Stimulated activated CD8-positive, alpha-beta memory T cell treated with anti-CD3 and anti-CD28 coated beads, Interleukin-2, amount 100 ng/mL, for 1 hour (primary cell): ENCODE measurements at places on chromosomes 5 and 9.

GRCh38 chr5:160452036-160452435, 30.4 kb downstream of the PTTG1 start:
- DNase-seq, result no peak

GRCh38 chr5:42553461-42553860, 130.2 kb downstream of the GHR start:
- no peak for DNase-seq

- DNase-seq, result no peak
These were observed 66.9 kb upstream of the FNIP1 start for GRCh38 chr5:131863700-131864099.

- no peak for DNase-seq
These were observed 84.6 kb upstream of the DNAH5 start for GRCh38 chr5:14028938-14029584.

DNA sequence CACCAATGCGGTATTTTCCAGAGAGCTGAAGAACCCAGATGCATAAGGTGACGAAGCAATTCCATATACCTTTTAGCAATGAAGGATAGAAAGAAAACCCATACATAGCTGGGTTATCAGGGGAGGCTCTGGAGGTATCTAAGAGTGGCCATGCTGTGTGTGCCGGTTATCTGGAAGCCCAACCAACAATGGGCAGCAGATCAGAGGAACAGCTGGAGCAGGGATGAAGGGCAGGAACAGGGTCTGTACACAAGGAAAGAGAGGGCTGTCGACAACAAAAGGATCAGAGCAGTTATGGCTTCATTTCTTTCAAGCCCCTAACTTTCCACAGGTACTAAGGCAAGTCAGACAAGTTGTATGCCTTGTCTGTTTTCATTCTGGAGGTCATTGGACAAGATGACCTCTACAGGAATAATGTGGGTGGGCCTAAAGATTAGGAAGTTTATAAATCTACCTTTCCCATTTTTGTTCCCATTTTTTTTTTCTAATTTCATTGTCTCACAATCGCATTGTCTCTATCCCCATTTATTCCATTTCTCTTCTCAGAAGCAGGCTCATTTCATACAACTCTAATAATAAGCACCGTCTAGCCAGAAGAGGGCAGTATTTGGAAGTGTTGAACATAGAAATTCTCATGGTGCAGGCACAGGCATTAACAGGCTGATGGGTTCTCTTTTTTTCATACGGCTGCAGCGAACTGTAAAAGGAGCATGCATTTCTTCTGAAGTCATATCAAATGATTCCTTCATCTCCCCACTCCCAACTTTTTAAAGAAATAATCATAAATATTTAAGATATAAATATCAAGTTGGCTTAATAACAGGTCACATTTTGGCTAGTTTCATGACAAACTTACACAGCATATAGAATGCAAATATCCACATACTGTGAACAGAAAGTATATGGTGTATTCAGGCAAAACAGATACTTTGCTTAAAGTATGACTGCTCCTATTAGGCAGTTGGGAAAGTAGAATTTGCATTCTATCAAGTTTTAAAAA, 63.5 kb downstream of the ZNF474 start:
- DNase-seq, result no peak

DNA sequence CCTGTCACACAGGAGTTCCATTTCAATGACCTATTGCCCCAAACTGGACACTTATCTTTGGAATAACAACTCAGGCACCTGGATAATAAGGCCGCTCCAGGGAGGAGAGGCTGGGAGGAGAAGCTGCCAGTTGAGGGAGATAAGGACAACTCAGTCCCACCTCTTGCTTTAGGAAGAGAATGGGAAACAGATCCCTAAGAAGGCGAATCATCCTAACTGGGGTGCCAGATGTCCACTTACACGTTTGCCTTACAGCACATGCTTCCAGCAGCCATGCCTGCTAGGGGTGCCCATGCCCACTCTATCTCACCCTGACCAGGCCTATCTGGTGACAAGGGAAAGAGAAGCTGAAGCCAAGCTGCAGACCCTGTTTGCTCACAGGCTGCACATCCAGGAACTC, 6.5 kb downstream of the HK3 start:
- no peak for DNase-seq

GRCh38 chr5:150544611-150545219, 36.8 kb downstream of the NDST1 start:
- peak; percentile 17 for DNase-seq

- no peak for DNase-seq
These were observed 33.3 kb downstream of the TLE1 start for GRCh38 chr9:81656004-81656403.

GRCh38 chr5:37892586-37892985, 52.7 kb upstream of the GDNF start:
- no peak for DNase-seq

GRCh38 chr9:37001459-37001858, 32.6 kb downstream of the PAX5 start:
- DNase-seq, result no peak

GRCh38 chr5:135457424-135458071, 5.4 kb upstream of the TIFAB start:
- peak; percentile 20 for DNase-seq

GRCh38 chr5:1763548-1763911, 36.1 kb downstream of the MRPL36 start:
- DNase-seq, result peak; percentile 7

- peak; percentile 8 for DNase-seq
These were observed 76.8 kb downstream of the CFAP77 start for GRCh38 chr9:132486706-132487350.

- no peak for DNase-seq
These were observed 187.5 kb downstream of the ICE1 start for GRCh38 chr5:5609935-5610334.

DNA sequence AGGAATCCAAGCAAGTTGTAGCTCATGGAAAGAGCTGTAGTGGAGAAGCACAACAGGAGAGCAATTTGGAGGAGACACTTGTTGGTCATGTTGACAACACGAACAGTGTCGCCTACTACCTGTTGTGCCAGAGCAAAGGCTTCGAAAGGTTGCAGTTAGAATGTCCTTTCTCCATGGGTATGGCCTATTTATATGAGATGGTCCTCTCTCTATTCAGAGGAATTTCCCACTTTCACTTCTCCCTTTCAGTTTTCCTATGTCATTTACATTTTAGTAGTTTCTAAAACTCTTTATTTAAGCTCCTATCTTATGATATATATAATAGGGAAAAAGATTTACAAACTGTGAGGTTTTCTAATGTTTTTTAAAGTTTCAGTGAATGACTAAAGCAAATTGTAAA, at the start of gene IFNB1:
Gene IFNB1 (minus strand): TSS at position 162 of the 400 bp plus-strand sequence. CDS start 73 bp downstream, at position 89.
- DNase-seq, result no peak

- DNase-seq, result no peak
These were observed 189.1 kb upstream of the ANKRD55 start for GRCh38 chr5:56422076-56422762.

- DNase-seq, result no peak
These were observed 10.4 kb downstream of the AMACR start for GRCh38 chr5:33997331-33997983.

- no peak for DNase-seq
These were observed 12.0 kb downstream of the NDST1 start for GRCh38 chr5:150519978-150520377.

GRCh38 chr5:160441311-160441781, 19.7 kb downstream of the PTTG1 start:
- DNase-seq, result no peak

- DNase-seq, result no peak
These were observed 1.9 kb upstream of the CRB2 start for GRCh38 chr9:123353984-123354591.

GRCh38 chr9:133968428-133968827, 23.7 kb downstream of the VAV2 start:
- no peak for DNase-seq

DNA sequence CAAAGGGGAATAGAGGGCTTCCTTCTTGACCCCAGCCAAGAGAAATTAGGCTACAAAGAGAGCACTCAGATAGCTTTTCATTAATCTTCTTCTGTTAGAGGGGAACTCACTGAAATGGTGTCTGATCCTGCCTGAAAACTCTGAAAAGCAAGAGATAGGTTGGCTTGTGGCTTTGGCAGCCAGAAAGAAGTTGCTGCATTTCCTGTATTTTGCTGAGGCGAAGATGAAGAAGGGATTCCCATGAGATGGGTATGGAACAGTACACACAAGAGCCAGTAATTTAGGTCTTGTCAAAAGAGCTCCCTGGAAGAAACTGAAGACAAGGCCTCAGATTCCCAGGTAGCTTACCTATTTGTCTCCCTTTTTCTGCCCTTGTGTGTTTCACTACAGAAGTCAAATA, 120.9 kb upstream of the TARS1 start:
- DNase-seq, result no peak

DNA sequence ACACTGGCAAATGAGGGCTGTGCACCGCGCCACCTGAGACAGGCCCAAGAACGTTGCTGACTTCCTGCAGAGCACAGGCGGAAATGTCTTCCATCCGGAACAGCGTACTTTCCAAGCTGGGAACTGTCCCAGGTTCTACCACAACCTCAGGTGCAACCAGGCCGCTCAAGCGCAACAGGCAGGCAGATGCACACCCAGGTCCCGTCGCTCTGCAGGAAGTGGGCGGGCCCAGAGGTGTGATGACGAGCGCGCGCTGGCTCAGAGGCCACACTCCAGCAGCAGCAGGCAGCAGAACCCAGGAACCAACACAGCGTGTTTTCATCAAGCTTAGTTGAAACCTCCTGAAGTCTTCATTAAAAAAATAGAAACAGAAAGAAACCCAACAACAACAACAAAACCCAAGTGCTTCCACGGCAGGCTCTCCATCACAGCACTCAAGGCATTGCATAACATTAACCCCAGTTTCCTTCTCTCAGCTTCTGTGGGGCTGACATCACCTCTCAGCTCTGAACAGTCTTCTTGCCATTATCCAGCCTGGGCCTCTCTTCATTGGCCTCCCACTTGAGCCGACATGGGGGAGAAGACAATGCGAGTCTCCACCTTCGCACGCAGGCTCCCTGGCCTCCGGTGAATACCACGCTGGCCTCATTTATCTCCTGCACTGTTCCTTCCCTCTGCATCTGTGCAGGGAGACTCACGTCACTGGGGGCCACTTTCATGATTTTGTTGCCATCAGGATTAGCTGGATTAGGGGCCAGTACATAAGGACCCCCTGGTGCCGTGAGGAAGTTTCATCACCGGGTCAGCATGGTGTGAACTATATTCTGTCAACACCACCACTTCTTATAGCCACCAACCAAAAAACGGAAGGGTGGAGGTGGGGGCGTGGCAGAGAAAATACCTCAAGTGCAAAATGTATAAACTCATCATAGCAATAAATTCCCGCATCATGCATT, 22.1 kb downstream of the PTCH1 start:
- peak; percentile 65 for DNase-seq

DNA sequence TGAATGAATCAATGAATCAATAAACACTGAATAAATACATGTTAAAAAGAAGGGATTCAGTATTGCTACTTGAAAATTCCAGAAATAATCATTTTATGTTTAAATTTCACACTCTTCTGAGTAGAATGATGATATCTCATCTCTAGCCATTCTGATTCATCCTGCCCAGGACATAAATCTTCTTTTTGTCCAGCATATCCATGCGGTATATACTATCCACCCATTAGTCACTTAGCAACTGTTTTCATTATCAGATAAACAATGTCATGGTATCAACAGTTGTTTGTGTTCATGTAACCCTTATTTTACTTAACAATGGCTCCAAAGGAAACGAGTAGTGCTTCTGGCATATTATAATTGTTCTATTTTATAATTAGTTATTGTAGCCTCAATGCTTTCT, 432.4 kb upstream of the SMC2 start:
- no peak for DNase-seq

- no peak for DNase-seq
These were observed 233.3 kb downstream of the BNC2 start for GRCh38 chr9:16637218-16637617.

DNA sequence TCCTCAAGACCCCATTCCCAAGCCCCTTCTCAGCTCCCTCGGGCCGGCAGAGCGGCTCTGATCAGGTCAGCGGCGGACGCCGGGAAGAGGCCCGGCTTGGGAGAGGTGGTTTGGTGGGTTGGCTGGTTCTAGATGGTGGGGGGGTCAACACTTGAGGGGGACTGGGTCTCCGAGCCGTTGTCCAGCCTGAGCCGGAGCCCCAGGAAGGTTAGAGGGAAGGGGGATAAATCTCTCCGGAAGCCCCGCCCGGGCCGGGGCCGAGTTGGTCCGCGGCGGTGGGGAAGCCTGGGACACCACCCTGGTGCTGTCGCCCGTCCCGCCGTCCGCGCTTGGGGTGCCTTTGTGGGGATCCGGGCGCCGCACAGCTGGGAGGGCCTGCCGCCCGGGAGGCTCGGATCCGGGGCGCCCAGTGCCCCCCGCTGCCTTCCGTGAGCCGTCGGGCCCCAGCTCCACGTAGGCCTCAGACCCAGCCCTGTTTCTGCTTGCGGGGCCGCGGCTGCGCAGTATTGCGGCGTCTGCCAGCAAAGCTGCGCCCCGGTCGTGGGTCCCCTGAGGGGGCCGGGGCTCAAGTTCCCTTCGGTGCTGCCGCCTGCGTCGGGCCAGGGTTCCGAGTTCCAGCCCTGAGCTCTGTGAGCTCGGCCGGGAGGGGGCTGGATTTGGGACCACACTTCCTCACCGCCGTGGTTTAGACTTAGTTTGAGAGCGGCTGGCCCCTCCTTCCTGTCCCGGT, 542 bp upstream of the TRIM52 start:
- DNase-seq, result peak; percentile 52

DNA sequence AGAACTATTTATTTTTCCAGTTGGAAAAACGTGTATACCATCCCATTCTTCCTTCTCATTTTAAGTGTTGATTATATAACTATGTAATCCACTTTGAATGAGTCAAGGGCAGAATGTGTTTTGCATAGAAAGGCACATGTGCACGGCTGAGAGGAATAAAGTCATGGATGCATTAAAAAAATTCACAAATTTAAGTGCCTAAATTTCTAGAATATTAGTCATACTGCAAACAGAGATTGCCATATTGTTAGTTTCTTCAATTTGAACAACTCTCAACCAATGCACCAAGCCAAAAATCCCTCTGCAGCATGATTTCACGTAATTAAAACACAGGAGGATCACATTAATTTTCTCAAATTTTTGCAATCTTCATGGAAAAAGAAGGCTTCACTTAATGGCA, 166.3 kb downstream of the MPDZ start:
- no peak for DNase-seq

GRCh38 chr5:4387290-4387689, 752.8 kb upstream of the ADAMTS16 start:
- DNase-seq, result no peak
